ENCODE measurements at places on chromosomes 2 and 18. TPM values are rescaled to one million over a fixed set of nuclear protein-coding genes. Genes with fewer than 3 reads are reported as not detected.

Gene RIT2
- total RNA-seq: not detected

Gene SLC35F6
- total RNA-seq: 30.8 TPM

Gene PPP1R1C
- 0.90 TPM for total RNA-seq

Gene VWC2L
- total RNA-seq: not detected

Gene MAP3K20
- 35.9 TPM for total RNA-seq

Gene EVX2
- not detected for total RNA-seq

Gene ATP6V1B1
- total RNA-seq: 2.0 TPM

Gene PROKR1
- total RNA-seq: not detected

Gene HNMT
- total RNA-seq: 1.4 TPM

Gene TUBA4B
- total RNA-seq: 0.33 TPM

Gene FAM228A
- total RNA-seq: not detected

Gene SIX3
- 1.6 TPM for total RNA-seq

Gene SRD5A2
- not detected for total RNA-seq

Gene PTPRN
- total RNA-seq: 1.1 TPM

Gene TGFA
- 5.9 TPM for total RNA-seq

Gene HES6
- 7.5 TPM for total RNA-seq

Gene TTN
- 0.01 TPM for total RNA-seq

Gene B3GNT7
- total RNA-seq: 2.8 TPM

Gene CYS1
- 1.2 TPM for total RNA-seq

Gene REG3A
- not detected for total RNA-seq

Gene SNORC
- total RNA-seq: 7.9 TPM

Gene SLC9A2
- total RNA-seq: 3.4 TPM

Data from A549 treated with ZK216348 at 1 μM for 4 hours (cell line).